ENCODE measurements at places on chromosomes 6 and 20.
A peak's percentile ranks its signal among the peaks of the same experiment; 100 is the strongest.

DNA sequence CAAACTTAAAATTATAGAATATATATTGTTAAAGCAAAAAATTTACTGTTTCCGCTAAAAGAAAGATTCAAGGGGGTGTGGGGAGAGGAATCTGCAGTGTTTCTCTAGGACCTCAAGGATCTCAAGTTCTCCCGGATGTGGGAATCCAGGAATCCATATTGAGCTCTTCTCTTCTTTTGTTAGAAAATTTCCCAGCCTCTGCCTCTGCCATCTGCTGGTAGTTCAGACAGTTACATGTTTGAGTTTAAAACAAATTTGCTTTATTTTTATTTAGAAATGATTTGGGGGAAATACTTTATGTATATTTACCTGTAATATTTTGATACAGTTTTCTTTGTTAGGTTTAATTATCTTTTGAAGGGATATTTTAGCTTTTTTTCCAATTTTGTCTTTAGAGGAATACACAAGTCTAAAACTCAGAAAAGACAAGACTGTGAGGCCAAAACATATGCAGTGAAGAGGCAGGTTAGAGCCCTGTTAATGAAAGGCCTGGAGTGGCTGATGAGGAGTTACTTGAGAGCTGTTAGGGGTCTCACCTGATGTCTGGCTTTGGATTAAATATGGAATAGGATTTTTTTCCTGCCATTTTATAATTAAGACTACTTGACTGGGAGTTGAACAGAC lies 268.8 kb downstream of the ARID1B start:
- peak; percentile 53 for DNase-seq

GRCh38 chr20:19304389-19304788 lies 91.9 kb downstream of the SLC24A3 start:
- DNase-seq = no peak

GRCh38 chr6:16420715-16421461 lies 182.5 kb downstream of the GMPR start:
- peak; percentile 86 for DNase-seq

DNA sequence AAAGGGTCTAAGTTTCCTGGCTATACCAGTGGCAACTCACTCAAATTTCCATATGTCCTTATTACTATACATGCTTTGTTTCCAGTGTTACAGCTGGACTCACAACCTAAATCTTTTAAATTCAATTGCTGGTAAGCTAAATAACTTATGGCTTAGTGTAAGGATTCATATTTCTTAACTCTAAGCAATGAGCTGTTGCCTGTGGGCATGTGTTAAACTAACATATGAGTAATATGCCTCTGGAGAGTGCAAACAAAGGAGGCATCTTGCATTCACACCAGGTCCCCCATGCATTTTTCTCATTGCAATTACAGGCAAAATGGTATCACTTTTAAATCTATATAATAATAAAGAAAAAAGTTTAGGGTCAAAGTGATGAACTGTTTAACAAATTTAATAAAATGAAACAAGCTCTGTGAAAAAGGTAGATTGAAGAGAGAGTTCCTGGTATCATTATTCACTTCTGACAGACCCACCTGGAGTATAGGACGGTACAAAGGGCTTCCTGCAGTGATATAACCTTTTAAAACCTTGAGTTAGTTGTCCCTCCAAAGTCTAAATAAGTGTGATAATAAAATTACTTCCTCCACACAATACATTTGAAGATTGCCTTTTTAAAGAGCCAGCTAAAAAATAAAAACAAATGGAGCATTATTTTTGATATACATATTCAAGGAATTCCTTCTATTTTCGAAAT lies 57.6 kb upstream of the HMGCLL1 start:
- DNase-seq = no peak

DNA sequence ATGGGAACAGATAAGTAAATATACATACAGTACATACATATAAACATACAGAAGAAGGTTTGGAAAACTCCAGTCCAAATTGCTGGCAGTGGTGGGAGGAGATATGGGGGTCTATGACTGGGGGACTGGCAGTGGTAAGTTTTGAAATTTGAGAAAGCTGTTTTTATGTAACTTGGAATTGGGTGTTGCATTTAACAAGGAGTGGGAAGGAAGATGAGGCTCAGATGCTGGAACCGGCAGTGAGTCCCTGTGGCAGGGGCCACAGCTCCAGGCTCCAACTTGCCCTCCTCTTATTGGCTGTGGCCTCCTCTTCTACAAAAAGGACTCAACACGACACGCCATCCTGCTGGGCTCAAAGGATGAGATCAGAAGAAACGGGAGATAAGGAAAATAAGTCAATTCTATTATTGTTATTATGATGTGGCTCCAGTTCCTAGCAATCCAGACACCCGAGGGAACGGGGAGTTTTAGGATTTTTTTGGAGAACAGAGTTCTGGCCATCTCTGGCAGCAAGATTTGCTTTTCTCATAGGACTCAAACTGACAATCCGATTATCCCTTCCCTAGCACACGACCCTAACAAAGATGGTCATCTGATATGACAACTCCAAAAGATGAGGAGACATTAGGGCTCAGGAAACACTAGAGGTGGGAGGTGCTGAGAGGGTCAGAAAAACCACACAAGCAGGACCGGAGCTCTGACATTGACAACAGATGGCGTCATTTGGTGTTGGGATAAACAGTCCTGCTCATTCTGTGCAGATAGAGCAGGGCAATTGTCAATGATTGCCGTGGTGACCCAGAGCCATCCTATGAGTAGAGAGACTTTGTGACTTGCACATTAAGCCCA lies 6.0 kb upstream of the TGM2 start:
- DNase-seq = no peak

DNA sequence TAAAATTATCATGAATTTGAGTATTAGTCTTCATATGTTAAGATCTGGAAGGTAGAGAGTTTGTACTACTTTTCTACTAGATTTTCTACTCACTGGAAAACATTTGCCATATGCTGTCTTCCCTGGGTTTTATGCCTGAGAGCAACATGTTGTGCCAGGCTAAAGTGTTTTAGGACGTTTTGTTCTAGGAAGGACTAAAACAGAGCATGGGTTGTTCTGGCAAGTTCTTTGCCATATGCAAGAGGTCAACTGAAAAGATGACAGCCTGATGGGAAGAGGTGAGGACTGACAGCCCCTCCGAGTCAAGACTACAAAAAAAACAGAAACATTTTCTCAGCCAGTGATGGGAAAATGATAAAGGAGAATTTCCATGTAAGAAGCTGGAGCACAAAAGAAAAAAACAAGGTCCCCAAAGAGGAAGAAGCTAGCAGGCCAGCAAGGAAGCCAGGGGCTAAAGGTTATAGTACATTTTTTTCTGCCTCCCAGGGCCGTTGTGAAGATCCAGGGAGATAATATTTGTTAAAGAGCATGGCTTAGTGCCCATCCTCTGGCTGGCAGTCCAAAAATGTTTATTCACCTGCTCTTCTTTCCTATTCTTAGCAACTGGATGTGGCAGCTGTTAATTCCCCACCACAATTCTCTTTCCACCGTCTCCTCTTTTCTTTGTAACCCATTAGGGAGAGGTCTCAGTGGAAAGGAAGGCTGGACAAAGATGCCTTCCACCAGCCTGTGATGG lies 7.8 kb downstream of the SCGN start:
- DNase-seq = no peak

DNA sequence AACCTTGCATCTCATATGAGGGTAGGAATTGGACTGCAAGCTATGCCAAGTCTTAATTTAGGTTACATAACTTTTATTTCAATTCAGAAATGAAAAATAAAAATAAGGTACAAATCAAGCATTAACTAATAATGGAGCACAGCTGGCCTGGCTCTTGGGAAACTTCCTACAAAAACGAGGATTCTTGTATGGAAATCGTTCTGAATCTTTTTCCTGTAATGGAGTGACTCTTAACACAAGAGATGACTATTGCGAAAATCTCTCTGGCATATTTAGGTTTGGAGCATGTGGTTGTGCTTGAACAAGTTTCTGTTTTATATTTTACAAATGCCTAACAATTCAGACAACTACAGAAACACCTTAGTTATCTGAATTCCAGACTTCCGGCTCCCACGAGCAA lies 34.0 kb upstream of the PI16 start:
- no peak for DNase-seq

DNA sequence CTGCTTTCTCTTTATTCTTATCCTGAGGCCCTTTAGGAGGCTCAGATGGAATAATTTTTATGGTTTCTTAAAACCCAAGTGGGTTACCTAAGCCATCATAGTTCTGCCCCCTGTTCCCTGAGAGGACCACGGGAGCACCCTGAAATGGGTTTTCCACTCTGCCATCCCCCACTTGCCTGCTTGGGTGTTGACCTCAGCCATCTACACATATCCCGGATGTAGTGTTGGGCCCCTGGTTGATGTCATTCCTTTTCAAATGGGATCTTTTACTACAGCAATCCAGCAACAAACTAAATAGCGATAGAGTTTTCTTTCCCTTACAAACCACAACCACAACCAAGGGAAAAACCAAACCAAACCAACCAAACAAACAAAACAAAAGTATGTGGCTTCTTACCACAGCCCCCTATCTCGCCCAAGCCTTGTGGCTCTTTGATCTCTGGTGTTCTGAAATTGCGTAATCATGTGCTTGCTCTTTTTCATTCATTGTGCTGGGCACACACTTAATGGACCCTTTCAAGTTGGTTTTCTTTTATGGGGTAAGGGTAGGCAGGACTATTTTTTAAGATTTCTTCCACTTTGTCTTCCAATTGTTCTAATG lies 154.9 kb downstream of the ESR1 start:
- no peak for DNase-seq

DNA sequence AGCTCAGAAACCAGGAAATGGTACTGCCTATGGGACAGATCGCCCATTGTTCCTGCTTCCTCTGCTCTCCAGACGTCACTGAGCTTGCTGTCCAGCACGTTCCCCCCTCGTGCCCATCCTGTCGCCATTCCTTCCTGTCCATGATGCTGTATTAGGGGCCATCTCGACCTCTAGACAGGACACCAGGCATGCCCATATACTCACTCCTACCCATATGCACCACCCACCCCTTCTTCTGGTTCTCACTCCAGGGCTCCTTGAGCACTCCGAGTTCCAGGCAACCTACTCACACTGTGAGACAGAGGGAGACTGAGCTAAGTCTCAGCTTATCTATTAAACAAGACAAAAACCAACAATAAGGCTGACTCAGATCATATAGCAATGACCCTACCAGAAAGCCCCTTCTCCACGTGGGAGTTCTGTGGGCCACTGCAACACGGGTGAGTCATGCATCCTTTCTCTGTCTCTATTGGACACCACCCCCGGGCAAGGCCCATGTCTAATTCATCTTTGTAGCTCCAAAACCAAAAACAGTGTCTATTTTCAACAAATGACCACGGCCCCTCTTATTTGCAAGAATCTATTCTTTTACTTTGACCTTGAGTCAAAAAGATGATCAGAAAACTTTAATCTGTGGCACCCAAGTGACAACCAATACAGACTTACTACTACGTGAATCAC lies 65.7 kb downstream of the PSMG4 start:
- DNase-seq = no peak

- DNase-seq = no peak
These were observed 270.2 kb upstream of the PRDM1 start for GRCh38 chr6:105815661-105816555.

DNA sequence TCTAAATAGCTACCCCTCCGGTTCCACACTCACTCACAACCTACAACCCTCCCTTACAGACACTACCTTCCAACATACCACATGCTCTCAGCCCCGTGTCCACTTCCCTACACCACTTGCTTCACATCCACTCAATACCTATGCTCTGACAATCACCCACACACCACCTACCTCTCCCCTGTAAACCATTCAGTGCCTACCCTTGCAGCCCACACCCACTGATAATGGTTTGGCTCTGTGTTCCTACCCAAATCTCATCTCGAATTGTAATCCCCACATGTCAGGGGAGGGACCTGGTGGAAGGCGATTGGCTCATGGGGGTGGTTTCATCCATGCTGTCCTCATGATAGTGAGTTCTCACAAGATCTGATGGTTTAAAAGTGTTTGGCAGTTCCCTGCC lies 9.8 kb upstream of the ZNF343 start:
- no peak for DNase-seq

- no peak for DNase-seq
These were observed 43.1 kb upstream of the FOXP4 start for GRCh38 chr6:41502917-41503671.
